ENCODE measurements at places on chromosomes 5 and 9. TPM values are rescaled to one million over a fixed set of nuclear protein-coding genes. Genes with fewer than 3 reads are reported as not detected.

FOXI1 gene
- not detected for total RNA-seq

DNA sequence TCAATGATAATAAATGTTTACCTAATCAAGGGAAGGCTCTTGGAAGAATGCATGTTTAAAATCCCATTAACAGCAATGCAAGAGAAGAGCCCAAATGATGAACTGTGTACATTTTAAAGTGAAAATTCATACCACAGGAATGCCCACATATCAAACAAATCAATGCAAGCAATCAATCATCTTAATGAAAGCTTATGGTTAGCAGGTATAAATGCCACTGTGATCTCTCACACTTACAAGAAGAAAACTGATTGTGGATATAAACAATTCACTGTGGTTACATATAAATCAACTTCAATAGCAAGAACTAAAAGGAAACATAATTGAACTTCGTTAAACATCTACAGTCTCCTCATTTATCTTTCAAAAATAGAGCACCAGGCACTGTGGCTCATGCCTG lies 161.0 kb upstream of the RORB start:
- no peak for DNase-seq

SLC2A6 gene
- total RNA-seq, result 0.32 TPM

PRR7 gene
- 15.0 TPM for total RNA-seq

DNA sequence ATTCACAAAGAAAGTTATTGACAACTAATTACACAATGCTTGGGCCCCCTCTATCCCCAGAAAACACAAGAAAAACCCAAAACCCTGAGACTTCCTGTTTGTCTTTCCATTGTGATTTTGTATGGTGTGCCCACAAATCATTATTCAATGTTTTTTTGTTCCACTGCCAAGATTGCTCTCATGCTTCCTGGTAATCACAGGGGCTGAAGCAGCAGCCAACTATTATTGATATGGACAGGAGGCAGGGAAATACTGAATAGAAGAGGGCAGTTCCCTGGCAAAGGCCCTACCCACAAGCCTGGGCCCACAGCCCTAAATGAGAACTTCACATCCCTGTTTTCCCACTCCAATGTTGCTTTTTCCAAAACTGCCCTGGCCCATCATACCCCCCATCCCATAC lies 21.5 kb upstream of the RFK start:
- DNase-seq, result peak; percentile 29

IL3 gene
- not detected for total RNA-seq

IGIP gene
- 7.5 TPM for total RNA-seq

CATSPER3 gene
- total RNA-seq, result 0.91 TPM

GRCh38 chr5:74639807-74640449 lies 600 bp downstream of the ENC1 start:
- DNase-seq, result peak; percentile 47

CD14 gene
- 2.2 TPM for total RNA-seq

DNA sequence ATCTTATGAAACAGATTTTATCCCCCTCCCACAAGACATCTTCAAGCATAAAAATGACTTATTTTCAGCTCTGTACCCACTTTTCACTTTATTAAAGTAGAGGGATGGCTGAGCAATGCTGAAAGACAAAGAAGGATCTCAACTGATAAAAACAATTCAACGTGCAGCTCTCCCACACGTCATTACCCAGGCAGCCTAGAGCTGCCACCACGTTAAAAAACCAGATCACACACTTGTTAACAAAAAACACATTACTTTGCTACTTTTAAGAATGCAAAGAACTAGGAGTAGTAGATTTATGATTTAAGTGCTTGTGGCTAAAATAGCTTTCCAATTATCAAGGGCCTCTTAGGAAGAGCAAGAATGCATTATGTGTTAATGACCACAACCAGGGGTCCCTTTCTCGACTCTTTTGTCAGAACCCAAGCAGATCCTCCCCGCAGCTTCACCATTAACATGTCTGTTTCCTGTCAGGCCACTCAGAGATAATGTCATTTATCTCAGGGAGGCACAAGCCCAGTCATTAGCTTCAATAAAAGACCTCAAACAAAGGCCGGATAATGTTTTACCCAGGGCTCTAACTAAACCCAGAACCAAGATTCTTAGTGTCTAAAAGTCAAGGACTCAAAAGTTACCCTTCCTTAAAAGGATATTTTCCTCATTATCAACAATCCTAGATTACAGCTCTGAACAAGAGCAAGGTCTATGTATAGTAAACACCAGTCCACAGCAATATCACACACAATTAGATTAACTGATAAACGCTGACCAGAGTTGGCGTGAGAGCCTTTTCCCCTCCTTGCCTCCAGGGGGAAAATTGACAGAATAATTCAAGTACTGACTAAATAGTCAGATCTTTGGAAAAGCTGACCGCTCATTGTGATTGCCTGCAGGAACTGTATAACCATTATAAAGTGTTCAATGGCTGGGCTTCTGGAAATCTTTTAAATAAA lies 7.5 kb downstream of the ZNF608 start:
- DNase-seq, result no peak

- DNase-seq, result no peak
Measured at GRCh38 chr5:132209131-132209530, 18.5 kb downstream of the P4HA2 start.

S100Z gene
- total RNA-seq, result not detected

PCDHGB3 gene
- total RNA-seq, result 0.56 TPM

DNA sequence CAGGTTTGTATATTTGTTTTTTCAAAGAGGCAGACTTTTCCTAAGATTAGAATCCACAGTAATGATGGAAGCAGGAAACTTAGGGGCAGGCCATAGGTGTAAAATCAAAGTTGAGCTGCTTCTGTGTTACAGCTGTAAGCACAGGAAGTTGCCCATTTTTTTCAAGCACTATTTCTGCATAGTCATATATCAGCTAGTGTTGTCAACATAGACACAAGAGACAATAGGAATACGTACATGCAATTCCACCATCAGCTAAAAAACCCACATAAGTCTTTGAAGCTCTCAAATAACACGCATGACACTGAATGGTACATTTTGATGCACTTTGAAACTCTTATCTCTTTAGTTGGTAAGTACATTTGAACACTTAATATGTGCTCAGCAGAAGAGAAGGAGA lies 20.2 kb upstream of the SMIM15 start:
- no peak for DNase-seq

PLPP7 gene
- not detected for total RNA-seq

HAVCR1 gene
- 0.42 TPM for total RNA-seq

DNA sequence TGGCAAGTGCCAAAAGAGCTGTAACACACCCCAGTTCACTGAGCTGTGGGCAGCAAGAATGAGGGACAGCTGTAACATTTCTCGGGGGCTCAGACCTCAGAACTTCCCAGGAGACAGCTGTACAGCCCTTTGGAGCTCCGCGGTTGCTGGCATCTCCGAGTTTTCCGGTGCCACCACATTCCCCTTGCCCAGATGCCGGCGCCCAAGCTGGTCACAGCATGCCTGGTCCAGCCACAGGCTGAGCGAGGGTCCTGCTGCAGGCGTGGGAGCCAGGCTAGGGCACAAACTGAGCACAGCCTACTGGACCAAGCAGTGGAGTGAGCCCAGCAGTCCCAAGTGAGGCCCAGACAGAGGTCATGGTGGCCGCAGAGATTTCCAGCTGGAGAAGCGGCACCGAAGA lies 797.7 kb upstream of the EDIL3 start:
- DNase-seq, result no peak

DNA sequence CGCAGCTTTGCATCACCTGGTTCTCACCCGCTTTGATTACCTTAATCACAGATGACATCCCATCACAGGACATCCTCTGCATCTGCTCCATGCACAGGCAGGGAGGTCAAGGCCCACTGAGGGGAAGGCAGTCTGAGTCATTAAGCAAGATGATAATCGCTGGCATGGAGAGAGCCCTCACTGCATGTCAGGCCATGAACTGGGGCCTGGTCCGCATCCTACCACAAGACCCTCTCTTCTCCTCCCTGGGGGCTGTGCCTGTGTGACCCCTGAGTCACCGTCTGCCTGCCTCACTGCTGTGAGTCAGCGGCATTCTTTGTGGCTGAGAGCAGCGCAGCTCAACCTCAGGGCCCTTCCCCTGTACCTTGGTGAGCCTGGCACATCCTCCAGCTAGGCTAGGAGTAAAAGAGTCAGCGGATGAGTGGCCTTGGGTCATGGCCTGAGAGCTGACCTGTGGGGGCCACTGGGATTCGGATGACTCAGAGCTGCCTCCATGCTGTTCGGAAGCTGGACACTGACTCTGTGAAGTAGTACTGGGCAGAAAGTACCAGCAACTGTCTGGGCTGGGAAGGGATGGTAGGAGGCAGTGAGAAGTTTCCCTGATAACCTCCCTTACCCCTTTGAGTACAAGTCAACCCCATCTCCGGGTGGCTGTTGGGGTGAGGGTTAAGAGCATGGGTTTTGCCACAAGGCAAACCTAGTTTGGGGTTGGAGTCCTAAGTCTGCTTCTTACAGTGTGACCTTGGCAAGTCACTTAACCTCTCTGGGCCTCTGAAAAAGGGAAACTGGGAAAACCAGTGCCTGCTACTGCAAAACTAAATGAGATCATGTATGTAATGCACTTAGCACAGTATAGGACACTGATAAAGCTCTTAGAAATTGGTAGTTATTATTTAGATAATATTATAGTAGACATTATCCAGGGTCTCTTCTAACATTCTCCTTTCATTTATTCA lies 14.6 kb upstream of the ARSI start:
- peak; percentile 93 for DNase-seq

DNA sequence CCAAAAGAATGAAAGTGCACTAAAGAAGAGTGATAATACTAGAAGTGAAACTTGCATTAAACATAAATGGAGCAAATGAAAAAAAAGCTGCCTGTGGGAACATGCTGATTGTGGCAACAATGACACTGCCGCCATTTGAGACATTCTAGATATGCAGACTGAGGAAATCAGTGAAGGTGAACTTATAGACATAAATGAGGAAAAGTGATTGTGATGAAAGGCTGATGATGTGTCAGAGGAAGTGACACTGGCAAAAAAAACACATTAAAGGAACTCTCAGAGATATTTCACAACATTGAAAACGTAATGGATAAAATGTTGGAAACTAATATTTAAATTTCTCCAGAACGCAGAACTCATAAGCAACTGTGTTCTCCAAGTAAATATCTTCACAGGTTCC lies 1.2 kb downstream of the ERCC8 start:
- DNase-seq, result peak; percentile 30

- no peak for DNase-seq
Measured at GRCh38 chr5:106303911-106304310, 1366.8 kb downstream of the EFNA5 start.

- DNase-seq, result peak; percentile 27
Measured at GRCh38 chr9:137162505-137163364, 7.1 kb downstream of the LRRC26 start.

PRUNE2 gene
- total RNA-seq, result 0.29 TPM

SPATA31A3 gene
- not detected for total RNA-seq

GRCh38 chr9:91500509-91501014 lies 76.9 kb upstream of the NFIL3 start:
- DNase-seq, result peak; percentile 66

GRCh38 chr5:54171645-54172384 lies 138.6 kb downstream of the ARL15 start:
- DNase-seq, result peak; percentile 44

GRCh38 chr5:162550236-162550635 lies 482.7 kb downstream of the GABRG2 start:
- no peak for DNase-seq

GARIN3 gene
- not detected for total RNA-seq

DNA sequence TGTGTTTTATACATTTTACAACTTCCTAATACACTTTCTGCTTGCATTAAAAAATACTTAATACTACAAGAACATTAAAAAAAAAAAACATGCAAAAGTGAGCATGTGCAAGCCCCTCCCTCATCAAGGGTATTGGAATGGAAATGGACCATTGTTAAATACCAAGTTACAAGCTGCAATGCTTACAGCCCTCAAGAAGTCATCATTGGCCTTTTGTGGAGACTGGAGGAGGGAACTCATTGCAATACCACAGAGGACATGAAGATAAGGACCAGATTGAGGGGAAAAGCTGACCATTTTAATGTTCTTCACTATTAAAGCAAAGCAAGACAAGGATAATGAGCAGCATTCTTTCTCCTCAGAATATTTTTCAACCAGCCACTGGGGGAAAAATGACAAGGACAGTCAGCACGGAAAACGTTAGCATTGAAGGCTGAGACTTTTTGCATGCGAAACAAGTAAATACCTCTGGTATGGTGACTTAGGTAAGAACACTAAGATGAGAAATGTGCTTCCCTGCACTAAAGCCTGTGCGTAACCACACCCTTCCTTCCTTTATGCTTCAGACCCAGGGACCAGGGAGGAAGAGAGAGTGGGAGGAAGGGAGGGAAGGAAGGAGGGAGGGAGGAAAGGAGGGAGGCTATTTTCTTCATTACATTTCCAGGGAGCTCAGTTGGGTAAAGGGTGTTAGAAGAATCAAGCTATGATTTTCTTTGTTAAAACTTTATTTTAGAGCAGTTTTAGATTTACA lies 141.1 kb upstream of the RAPGEF1 start:
- no peak for DNase-seq

PBX3 gene
- 17.5 TPM for total RNA-seq

LCN9 gene
- total RNA-seq, result not detected

- DNase-seq, result no peak
Measured at GRCh38 chr9:91186632-91187108, 175.0 kb downstream of the AUH start.

GRCh38 chr9:135804581-135805421 lies 102.5 kb downstream of the CAMSAP1 start:
- DNase-seq, result no peak

GRCh38 chr9:26809795-26810194 lies 82.8 kb downstream of the CAAP1 start:
- peak; percentile 79 for DNase-seq

LRRTM2 gene
- not detected for total RNA-seq

PDLIM4 gene
- 91.4 TPM for total RNA-seq

PAPPA gene
- total RNA-seq, result 7.0 TPM

- DNase-seq, result peak; percentile 30
Measured at GRCh38 chr9:130036099-130036498, 6.9 kb downstream of the FNBP1 start.

- DNase-seq, result no peak
Measured at GRCh38 chr9:111744363-111744762, 50.4 kb downstream of the SHOC1 start.

DNA sequence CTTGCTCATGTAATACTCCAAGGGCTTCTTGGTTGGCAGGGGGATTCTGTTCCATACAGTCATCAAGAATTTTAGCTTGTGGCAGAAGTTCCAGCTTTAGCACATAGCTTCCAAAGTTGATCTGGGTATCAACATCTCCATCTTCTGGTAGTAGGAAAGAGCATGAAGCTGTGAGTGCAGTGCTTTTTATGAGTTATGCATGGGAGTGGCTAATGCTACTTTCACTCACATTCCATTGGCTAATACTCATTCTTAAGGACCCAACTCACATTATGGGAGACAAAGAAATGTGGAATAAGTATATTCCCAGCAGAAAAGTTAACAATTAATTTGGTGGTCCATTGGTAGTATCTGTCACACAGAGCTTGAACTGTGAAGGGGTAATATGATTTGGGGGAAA lies 194.2 kb upstream of the CHD1 start:
- no peak for DNase-seq

GRCh38 chr5:93741136-93741811 lies at the start of gene POU5F2:
TSS of gene POU5F2 (minus strand) at chr5:93741600. CDS start at chr5:93741563, 37 bp downstream.
- DNase-seq, result no peak

- DNase-seq, result no peak
Measured at GRCh38 chr5:14308384-14309154, 165.4 kb downstream of the TRIO start.

COL23A1 gene
- total RNA-seq, result 0.10 TPM

- no peak for DNase-seq
Measured at GRCh38 chr5:8239646-8240045, 370.7 kb downstream of the MTRR start.

PCDHA9 gene
- 0.25 TPM for total RNA-seq

NR2F1 gene
- 1.4 TPM for total RNA-seq

Data from MCF 10A (cell line).